Astrocyte (in vitro differentiated cells and primary cell): ENCODE measurements at places on chromosomes 4 and X. TPM values are rescaled to one million over a fixed set of nuclear protein-coding genes. Genes with fewer than 3 reads are reported as not detected.
A peak's percentile ranks its signal among the peaks of the same experiment; 100 is the strongest.

TLR2 gene
- 0.79 and 1.2 TPM in 2 replicates for total RNA-seq

MAGEA12 gene
- total RNA-seq = 0.62 and 0.98 TPM in 2 replicates

TMEM192 gene
- 17.4 and 20.2 TPM in 2 replicates for total RNA-seq

VSIG4 gene
- not detected in 2 replicates for total RNA-seq

SSX7 gene
- total RNA-seq = not detected in 2 replicates

- peak; percentile 76 for DNase-seq
These were observed 104.1 kb upstream of the GPRIN3 start for GRCh38 chr4:89411539-89412309.

DNA sequence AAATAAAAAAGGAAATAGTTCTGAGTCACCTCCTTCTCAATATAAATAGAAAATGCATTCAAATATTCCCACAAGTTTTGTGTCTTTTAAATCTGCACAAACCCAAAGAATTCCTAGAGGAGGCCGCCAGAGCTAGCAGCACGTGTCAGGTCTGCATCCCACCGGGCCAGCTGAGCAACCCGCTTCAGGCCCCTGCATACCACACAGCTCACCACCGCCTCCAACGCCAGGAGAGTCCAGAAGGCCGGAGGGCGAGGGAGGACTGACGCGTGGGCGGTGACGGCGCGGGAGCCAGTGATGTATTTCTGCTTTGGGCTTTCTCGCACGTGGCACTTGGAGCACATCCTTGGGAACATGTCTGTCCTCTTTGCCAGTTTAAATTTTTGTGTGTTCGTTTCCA lies 61.9 kb upstream of the CLDN34 start:
- DNase-seq = peak; percentile 88

DNA sequence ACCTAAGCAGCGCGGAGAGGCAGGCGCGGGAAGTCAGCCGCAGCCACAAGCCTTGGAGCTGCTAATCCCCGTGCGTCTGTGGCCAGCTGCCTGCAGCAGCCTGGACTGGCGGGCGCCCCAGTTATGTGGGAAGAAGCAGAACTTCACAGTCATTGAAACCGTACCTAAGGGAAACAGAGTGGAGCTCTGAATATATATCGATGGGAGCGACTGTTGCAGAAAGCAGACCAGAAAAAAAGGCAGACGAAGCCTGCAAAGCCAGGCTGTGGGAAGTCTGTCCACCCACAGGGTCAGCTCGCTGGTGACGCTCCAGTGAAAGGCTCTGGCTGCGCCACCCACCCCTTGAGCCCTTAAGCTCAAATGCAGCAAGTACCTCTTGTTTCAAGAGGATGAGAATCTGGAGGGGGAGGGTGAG lies 24.7 kb downstream of the KCNE5 start:
- peak; percentile 23 for DNase-seq

GRCh38 chrX:117989512-117989911 lies 127.1 kb downstream of the KLHL13 start:
- peak; percentile 38 for DNase-seq

GRCh38 chrX:120331116-120331515 lies 19.9 kb upstream of the TMEM255A start:
- no peak for DNase-seq

GRCh38 chr4:55864577-55865223 lies 11.3 kb downstream of the EXOC1 start:
- DNase-seq = no peak

DNA sequence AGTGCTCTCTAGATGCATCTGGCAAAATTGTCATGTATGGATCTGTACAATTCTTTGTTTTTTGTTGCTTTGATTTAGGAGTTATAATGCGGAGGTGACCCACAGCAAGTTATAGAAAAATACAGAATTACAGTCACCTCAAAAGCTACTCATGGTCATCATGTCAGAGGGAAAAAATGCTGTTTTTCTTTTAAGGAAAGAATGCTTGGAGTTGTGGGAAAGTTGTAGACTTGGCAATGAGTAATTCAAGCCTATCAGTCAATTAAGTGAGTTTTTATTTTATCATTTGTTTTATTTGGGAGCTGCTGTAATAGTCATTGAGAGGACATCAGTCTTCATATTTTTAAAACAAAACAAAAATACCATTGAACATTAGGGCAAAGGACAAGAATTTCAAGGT lies 16.4 kb downstream of the FHL1 start:
- peak; percentile 62 for DNase-seq
